ENCODE measurements at places on chromosomes 11 and 22.

GRCh38 chr22:26550498-26551033 is 38.3 kb upstream of the TFIP11 start:
- no peak for DNase-seq

- DNase-seq, result no peak
These were observed 9.6 kb upstream of the EMID1 start for GRCh38 chr22:29195964-29196666.

DNA sequence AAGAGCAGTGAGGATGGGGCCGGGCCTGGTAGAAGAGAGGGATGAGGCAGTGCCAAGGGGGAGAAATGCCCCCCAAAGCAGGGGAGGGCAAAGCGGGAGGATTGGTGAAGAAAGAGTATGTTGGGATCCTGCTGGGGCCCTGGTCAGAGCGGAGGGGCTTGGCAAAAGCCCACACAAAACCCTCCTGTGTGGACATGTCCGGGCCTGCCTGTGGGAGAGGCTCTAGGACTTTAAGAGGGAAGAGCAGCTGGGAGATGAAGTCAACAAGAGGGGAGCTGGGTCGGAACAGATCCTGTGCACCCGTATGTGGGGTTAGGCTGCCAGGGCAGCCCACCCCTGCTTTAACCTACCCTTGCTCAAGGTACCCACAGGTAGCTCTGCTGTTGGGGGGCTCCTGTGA is 25.8 kb downstream of the ART5 start:
- DNase-seq, result no peak

DNA sequence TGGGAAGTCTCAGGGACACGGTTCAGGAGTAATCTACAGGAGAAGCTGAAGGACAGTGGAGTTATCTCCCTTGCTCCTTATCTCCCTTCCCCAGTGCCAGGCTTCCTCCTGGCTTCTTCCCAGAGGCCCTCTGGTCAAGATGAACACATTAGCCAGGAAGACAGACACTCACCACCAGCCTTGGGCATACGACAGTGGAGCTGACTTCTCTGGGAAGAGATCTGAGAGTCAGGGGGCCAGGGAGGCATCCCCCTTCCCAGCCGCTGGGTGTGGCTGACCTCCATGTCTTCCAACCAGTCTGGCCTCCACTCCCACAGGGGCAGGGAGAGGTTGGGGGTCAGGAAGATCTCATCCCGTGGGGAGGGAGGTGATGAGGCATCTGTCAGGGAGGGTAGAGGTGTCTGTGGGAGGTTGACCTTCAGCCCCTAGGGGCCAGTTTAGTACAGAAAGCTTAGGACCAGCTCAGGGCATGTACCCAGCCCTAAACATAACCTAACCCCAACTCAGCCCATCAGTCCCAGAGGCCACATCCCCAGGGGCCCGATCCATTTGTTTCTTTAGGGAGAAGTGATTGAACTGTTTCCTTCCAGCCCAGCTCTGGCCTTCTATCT is 12.7 kb downstream of the ROBO4 start:
- no peak for DNase-seq

DNA sequence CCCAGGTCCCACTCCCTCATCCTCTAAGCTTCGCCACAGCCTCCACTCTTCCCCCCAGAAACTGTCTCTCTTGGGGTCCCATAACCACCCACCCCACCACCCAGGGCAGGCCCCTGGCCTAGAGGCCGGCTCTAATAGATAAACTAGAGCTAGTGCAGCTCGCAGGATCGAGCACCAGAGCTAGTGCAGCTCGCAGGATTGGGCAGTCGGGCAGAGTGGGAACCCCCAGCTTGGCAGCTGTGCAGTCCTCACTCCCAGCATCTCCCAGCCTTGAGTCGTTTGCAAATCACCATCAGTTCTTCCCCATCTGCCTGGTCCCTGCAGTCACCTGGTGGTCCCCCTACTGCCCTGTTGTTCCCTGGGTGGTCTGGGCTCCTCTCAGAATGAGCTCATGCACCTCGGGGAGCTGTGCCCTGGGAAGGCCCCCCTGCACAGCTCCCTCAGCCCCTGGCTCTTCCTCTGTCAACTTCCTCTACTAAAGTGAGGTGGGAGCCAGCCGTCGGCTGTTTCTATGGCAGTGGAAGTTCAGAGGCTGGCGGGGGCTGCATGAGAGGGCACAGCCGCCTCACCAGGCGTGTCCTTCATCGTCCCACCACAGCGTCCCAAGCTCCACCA is 15.5 kb upstream of the SHANK2 start:
- DNase-seq, result no peak

GRCh38 chr11:86660088-86660487 is 12.3 kb downstream of the ME3 start:
- no peak for DNase-seq

DNA sequence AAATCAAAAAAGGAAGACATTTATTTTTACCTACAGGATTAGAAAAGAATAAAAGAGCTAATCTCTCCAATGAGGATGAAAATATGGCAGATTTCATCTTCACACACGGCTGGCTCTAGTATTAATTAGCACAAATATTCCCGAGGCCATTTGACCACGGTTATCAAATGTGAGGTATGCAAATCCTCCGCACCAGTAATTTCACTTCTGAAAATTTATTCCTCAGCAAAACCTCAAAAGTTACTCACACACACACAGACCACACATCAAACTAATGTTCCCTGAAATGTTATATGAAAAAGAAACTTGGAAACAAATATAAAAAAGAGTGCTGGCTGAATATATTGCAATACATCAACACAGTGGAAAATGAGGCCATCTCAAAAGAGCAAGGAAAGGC is 32.8 kb downstream of the CELSR1 start:
- no peak for DNase-seq

DNA sequence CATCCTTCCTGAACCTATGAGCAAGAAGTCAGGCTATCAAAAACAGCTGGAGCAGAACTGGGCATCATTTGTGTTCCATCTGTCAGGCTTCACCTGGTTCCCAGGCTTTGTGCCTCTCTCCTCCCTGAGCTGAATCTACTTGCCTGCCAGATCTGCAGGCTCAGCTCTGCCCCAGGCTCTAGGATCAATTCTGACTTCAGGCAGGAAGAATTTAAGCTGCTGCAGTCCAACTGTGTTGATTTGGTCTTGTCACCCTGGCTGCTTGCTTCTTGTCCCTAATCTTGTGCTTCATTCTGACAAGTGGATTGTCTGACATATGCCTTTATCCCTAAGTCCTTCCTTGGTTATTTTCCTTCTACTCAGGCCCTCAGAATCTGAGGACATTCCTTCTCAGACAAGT is 31.6 kb upstream of the CADM1 start:
- DNase-seq, result no peak

DNA sequence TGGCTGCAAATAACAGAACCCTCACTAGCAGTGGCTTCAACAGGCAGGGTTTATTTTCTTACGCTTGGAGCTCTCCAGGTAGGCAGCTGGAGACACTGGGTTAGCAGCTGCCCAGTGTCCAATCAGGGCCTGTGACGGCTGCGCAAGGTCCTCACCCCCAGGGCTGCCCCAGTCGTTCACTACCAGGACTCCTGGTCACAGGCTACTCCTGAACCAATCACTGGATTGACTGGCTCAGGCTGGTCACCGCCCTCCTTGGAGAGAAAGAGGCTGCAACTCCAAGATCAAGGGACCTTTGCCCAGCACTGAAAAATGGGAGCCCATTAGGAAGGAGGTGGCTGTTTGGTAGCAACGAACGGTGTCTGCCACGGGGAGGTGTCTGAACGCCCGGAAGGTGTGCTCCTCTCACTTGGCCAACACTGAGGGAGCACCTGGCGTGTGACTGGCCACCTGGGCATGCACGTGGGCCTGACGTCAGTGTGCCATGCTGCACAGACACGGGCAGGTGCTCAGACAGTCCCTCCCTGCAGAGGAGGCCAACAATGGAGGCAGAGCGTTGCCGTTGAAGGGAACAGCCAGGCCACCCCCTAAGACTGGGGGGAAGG is 5.1 kb downstream of the ARSA start:
- DNase-seq, result no peak

- DNase-seq, result no peak
These were observed 24.6 kb downstream of the DCPS start for GRCh38 chr11:126328444-126328843.

DNA sequence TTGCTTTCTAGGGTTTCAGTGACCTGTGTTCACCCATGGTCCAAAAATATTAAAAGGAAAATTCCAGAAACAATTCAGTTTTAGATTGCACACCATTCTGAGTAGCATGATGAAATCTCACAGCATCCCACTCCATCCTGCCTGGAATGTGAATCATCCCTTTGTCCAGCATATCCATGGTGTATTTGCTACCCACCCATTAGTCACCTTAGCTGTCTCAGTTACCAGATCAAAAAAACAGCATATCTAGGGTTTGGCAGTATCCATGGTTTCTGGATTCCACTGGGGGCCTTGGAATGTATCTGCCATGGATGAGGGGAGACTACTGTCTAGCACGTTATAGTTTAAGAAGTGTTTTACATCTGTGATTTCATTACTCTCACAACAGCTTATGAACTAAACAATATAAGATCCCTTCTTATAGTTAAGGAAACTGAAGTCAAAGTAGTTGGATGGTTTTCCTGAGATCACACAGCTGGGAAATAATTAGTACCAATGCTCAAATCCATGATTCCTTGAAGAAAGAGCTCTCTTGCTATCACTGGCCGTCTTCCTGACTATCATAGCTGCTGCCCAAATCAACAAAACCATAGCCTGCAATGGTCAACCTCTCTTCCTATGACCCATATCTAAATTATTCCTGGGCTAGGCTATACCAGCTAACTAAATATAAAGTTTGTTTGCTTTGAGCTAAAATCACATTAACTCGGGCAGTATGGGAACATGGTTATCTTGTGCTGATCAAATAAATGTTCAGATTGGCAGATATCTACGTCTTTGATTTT is 122.6 kb downstream of the MICAL2 start:
- no peak for DNase-seq

GRCh38 chr11:121929581-121929980 is 186.4 kb downstream of the BLID start:
- no peak for DNase-seq

DNA sequence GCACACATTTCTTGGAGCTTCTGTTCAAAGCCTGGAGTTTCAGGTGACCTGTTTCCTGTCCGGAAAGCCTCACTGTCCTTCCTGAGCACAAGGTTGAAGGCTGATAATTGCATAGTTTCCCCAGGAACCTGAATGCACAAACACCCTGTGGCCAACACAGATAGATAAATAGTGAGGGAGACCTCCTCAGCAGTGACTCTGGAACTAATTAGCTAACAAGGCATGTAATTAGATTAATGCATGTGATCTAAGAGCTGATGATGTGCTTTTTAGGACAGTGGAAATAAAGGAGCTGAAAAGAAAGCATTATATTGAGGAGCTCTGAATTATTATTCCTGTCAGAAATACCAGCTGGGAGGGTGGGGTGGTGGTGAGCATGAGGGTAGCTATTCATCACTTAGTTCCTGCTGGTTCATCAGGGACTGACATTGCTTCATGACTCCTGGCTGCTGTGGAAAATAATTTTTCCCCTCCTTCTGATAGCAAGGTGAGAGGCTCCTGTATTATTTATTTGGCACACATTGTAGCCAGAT is 101.1 kb downstream of the NELL1 start:
- no peak for DNase-seq

- peak; percentile 80 for DNase-seq
These were observed 2.5 kb upstream of the IGLL5 start for GRCh38 chr22:22884888-22885840.

GRCh38 chr22:19505735-19506126 is 18.5 kb downstream of the CLDN5 start:
- no peak for DNase-seq

- no peak for DNase-seq
These were observed 8.5 kb upstream of the CCDC89 start for GRCh38 chr11:85694385-85694980.

GRCh38 chr11:130979386-130979972 is 63.2 kb upstream of the SNX19 start:
- no peak for DNase-seq

- DNase-seq, result no peak
These were observed 31.5 kb downstream of the KIAA0930 start for GRCh38 chr22:45208993-45209838.

DNA sequence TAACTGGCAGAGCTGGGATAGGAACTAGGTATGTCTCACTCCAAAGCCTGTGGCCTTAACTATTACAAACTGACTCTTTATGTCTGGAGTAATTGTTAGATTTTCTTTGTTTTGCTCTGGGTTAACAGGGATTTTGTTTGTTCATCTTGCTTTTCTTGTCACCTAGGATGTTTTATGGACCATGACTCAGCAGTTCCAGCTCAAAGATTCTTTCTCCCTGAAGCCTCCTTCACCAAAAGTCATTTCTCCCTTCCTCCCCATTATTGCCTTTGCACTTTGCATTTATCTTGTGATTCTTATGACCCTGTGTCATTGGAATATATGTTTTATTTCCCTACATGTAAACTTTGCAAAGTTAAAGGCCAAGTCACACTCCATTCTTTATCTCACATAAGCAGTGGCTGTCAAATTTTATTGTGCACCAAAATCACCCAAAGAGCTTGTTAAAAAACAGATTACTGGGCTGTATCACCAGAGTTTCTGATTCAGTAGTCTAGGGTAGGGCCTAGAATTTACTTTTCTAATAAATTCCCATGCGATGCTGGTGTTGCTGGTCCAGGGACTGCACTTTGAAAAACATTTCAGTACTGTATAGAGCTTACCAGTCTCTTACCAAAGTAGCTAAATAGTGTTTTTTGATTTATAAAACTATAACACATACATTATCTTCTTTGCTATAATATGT is 327.7 kb downstream of the DLG2 start:
- no peak for DNase-seq

DNA sequence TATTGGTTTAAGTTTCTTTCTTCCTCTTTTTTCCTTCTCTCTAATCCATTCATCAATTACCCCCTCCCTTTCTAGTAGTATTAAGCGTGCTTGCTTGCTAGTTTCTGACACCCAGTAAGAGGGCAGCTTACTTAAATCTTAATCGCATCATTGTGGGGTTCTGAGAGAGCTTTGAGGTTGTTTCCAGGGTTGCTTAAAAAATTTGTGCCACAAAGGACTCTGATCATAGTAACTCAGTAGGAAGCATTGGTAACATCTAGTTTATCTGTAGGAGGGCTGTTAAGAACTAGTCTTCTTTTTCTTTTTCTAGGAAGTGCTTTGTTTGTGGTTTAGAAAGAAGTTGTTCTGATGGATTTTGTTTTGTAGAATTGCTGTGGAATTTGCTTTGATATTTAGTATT is 45.3 kb downstream of the TMEM135 start:
- DNase-seq, result no peak

Measured in CD4-positive, alpha-beta T cell treated with Interferon gamma for 1 hour (primary cell).